ENCODE measurements at places on chromosomes 5 and 9. TPM values are rescaled to one million over a fixed set of nuclear protein-coding genes. Genes with fewer than 3 reads are reported as not detected.

- no peak for DNase-seq
These were observed 938.3 kb upstream of the PTPRD start for GRCh38 chr9:11551106-11551505.

DNA sequence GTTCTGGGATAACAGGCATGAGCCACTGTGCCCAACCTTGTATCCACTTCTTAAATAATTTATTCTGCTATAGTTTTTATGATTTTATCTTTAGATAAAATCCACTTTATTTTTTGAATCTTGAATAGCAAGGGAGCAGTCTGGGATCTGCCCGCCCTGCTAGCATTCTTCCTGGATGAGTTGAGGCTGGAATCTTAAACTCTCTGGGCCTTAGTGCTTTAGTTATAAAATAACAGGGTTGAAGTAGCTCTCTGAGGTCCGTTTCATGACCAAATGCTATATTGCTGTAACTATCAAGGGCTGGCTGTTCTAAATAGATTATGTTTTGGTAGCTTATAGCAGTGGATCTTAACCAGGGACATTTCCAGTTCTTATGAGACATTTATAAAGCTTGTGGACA lies 20.8 kb downstream of the ACER2 start:
- no peak for DNase-seq

The ARHGEF28 gene
- total RNA-seq = 13.0 TPM

The GPR151 gene
- total RNA-seq = not detected

The SHISAL2B gene
- total RNA-seq = not detected

The PCDHGC5 gene
- 2.6 TPM for total RNA-seq

The CCDC183 gene
- total RNA-seq = 0.42 TPM

- DNase-seq = no peak
These were observed 118.7 kb downstream of the TENT4A start for GRCh38 chr5:6831678-6832671.

DNA sequence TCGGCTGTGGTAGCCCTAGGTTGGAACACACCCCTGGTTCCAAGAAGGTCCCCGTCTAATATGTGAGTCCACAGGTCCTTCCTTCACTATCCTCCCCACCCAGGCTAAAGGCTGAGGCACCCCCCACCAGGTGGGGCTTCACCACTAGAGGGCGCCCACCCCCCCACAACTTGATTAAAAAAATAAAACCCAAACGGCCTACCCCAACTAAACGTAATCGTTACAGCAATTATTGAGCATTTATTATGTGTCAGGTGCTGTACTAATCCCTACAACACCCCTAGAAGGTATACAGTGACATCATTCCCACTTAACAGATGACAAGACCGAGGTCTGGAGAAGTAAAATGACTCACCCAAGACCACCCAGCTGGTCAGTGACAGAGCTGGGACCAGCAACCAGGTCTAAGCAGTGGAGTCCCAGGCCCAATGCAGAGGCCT lies 65.0 kb downstream of the FGF18 start:
- no peak for DNase-seq

DNA sequence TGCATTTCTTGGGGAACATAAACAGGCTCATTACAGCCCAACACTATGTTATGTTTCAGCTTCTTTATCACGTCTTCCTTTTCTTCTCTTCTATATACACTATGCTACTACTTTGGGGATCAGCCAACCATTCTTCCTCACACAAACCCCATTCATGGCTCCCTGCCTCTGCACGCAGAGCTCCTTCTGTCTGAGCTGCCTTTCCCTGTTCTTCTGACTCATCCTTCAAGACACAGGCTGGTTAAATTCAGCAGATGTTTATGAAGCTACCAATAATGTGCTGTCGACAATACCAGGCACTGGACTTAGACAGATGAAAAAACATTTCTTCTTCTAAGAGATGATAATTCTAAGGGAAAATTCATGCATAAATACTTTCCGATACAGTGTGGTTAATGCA lies 102.5 kb upstream of the TXNDC8 start:
- no peak for DNase-seq

DNA sequence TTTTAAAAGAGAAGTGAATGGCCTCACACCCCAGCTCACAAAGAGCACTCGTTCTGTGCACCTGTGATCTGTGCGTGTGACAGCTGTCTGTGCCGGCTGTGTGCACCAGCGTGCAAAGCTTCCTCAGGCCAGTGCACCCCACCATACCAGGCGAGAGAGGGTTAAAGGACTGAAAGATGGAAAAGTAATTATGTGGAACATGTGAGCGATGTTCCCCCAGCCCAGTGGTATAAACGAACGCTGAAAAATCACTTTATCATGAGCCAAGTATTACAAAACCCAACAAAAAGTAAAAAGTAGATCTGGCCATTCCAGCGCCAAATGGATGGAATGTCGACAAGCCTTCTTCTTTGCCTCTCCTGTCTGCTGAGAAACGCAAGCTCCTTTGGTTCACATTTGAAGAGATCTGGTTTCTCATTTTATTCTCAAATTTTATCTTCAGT lies 53.7 kb downstream of the IPPK start:
- peak; percentile 53 for DNase-seq

- DNase-seq = no peak
These were observed 30.5 kb upstream of the MSX2 start for GRCh38 chr5:174693697-174694385.

- DNase-seq = no peak
These were observed 51.2 kb upstream of the ZNF366 start for GRCh38 chr5:72558383-72558782.

- DNase-seq = peak; percentile 67
These were observed 124.2 kb downstream of the WNK2 start for GRCh38 chr9:93308158-93308602.

- DNase-seq = no peak
These were observed 192.6 kb upstream of the IL12B start for GRCh38 chr5:159522841-159523240.

The MUSK gene
- total RNA-seq = 0.19 TPM

DNA sequence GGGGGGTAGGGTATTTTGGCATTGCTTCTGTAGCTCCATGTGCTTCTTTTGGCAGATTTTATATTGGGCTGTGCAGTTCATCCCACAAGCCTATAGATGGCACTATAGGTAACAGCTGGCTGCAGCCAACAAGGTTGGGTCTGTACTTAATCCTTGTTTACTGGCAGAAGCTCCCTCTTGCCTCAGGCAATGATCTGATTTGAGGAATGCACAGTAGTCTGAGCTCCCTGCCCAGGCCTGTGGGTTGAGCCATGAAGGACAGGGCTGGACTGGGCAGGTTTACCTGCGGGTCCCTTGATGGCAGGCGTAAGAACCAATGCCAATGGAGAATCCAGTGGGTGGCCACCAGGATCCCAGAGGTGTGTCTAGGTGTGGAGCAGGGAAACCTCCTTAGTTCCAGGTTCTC lies 11.7 kb upstream of the OR1J2 start:
- DNase-seq = no peak

GRCh38 chr5:60285910-60286309 lies 392.4 kb upstream of the PDE4D start:
- no peak for DNase-seq

DNA sequence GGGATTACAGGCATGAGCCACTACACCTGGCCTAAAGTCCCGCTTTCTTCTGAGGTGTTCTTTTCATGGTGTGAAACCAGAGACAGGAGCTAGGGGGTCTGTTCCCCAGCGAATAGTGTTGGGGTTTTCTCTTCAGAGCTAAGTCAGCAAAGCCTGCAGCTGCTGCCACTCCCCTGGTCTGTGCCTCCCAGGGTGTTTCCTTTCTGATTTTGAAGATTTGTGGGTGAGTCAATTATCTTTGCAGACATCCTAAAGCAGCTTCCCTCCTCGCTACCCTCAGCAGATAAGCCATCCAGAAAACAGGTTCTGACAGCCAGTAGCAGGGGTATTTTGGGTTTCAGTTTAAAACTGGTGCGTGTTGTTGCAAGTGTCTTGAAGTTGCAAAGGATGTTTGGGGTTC lies 72.0 kb upstream of the IQGAP2 start:
- DNase-seq = no peak

DNA sequence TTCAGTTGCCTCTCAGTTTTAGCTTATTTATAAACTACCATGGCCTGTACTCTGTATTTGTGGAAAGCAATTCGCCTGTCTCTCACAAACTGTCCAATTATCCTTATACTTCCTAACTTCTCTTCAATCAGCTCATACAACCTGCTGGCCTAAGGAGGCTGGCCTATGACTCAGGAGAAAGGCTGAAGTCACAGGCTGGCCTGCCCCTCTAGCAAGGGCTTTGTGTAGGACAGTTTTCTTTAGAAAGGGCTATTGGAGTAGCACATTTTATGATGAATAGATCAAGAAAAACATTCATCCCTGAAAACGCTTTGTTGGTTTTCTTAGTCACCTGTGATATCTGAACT lies 988.7 kb upstream of the ARRDC3 start:
- no peak for DNase-seq

GRCh38 chr9:70065572-70065971 lies 21.9 kb downstream of the MAMDC2 start:
- DNase-seq = no peak

DNA sequence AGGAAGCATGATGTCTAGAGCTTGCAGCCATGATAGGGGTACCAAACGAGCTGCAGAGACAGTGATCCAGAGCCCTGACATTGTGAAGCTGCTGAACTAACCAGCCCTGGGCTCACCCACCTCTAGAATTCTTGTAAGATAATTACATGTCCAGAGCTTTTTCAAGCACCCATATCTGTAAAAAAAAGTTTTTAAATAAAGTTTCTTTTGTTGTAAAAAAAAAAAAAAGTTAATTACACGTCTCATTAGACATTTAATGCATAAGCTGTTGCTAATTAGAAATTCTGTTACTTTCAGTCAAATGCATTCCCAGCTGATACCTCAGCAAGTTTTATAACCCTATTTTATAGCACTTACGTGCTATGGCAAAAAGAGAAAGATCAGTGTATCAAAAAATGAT lies 65.6 kb downstream of the C9orf85 start:
- DNase-seq = no peak

The PAPPA gene
- 15.3 TPM for total RNA-seq

The SLCO6A1 gene
- total RNA-seq = not detected

The ANKRD31 gene
- 0.19 TPM for total RNA-seq

The CCDC171 gene
- total RNA-seq = 2.6 TPM

- DNase-seq = no peak
These were observed 106.5 kb upstream of the SIMC1 start for GRCh38 chr5:176131771-176132170.

The TMEM174 gene
- total RNA-seq = not detected

The FOXD4L5 gene
- total RNA-seq = not detected

- DNase-seq = no peak
These were observed 37.3 kb upstream of the MAMDC2 start for GRCh38 chr9:70006306-70006705.

DNA sequence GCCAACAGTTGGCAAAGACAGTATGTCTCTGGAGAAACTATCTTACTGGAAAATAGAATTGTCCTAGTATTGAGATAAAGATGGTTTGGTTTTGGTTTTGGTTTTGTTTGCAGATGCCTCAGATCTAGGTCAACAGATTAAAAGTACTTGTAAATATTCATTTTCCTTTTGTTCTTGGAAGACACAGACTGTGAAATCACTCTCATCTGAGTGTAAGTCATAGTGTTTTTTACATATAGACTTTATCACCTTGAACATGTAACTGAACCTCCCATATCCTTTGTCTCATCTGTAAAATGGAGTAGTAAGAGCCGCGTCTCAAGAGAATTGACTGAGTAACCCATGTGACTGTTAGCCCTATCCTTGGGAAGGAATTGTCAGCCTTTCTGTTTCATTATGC lies 34.3 kb downstream of the MAP3K1 start:
- DNase-seq = no peak

GRCh38 chr9:127968042-127968441 lies 12.7 kb downstream of the EEIG1 start:
- DNase-seq = no peak

DNA sequence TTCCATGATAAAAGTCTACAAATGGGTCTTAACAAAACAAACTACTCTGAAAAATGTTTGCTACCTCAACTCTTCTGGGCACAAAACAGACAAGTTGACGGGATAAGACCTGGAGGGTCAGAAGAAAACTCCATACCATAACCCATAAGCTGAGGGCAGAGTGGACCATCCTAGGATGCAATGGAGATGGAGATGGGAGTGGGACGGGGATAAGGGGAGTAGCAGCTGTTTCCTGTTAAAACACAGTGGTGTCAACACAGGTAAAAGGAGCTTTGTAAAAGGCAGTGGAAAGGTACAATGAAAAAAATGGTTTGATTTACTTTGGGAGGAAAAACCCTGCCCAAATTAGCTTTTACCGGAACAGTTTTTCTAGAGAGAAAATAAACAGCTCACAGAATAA lies 41.6 kb downstream of the CEMIP2 start:
- no peak for DNase-seq

- DNase-seq = no peak
These were observed 101.8 kb upstream of the TAF11L2 start for GRCh38 chr5:17396247-17396646.

The RBM27 gene
- total RNA-seq = 13.4 TPM

The LCN9 gene
- not detected for total RNA-seq

- DNase-seq = no peak
These were observed 62.2 kb downstream of the SNX18 start for GRCh38 chr5:54579591-54580295.

DNA sequence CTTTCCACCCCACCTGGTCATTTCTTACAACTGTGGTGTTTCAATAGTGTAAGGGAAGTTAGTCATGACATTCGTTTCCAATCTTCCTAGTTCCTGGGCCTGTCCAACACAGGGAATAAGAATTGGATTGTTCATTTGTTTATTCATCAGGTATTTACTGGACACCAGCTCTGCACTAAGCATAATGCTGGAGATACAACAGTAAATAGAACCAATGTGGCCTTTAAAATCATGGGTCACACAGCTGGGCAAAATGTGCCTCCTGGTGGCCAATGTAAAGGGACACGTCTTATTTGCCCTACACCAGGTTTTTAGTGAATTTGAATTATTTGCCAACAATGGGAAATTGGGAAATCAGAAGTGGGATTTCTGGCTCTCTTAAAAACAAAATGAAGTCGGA lies 10.4 kb downstream of the ABLIM3 start:
- no peak for DNase-seq

The NUTM2F gene
- not detected for total RNA-seq

DNA sequence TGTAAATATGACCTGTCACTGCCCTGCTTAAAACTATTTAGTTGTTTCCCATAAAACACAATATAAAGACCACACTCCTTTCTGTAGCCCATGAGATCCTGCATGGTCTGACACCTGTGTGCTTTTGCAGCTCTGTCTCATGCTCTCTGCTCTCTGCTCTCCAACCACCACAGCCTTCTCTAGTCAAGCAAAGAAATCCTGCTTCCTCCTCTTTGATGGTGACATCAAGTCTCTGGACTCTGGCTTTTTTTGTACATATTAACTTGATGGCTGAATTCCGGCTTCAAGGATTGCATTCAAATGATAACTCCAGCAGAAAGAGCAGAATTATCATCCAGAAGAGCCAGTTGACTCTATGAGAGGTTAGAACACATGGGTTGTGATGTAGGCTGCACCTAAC lies 58.2 kb downstream of the CHSY3 start:
- DNase-seq = no peak

- DNase-seq = peak; percentile 63
These were observed 35.2 kb upstream of the PITX1 start for GRCh38 chr5:135069016-135069770.

The C6 gene
- total RNA-seq = 2.6 TPM

The CNTNAP3 gene
- total RNA-seq = 15.9 TPM

The LPAR1 gene
- 146 TPM for total RNA-seq

GRCh38 chr5:10838038-10838437 lies 77.0 kb upstream of the DAP start:
- DNase-seq = no peak

GRCh38 chr5:171295299-171295698 lies 13.7 kb upstream of the TLX3 start:
- no peak for DNase-seq

Data from posterior vena cava (tissue), 2 donors.